Activated naive CD4-positive, alpha-beta T cell treated with anti-CD3 and anti-CD28 coated beads for 36 hours (primary cell): ENCODE measurements at places on chromosomes 5 and 9.

DNA sequence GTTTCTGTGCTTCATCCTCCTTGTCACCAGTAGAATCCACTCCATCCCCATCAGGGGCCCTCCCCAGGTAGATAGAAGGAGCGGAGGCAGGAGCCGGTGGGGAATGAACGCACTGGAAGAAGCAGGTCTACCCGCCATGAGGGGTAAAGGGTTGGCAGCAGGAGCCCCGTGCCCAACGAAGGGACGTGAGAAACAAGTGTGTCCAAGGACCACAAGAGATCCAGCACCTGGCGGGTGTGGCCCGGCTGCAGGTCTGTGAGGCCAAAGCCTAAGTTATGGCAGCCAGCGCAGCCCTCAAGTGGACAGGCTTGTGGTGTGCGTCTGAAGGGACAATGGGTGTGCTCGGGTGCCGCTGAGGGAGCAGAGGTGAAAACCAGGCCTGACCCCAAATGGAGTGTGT lies 94.3 kb downstream of the IRX2 start:
- DNase-seq: no peak

GRCh38 chr5:65418661-65419060 lies 63.1 kb downstream of the ADAMTS6 start:
- no peak for DNase-seq

DNA sequence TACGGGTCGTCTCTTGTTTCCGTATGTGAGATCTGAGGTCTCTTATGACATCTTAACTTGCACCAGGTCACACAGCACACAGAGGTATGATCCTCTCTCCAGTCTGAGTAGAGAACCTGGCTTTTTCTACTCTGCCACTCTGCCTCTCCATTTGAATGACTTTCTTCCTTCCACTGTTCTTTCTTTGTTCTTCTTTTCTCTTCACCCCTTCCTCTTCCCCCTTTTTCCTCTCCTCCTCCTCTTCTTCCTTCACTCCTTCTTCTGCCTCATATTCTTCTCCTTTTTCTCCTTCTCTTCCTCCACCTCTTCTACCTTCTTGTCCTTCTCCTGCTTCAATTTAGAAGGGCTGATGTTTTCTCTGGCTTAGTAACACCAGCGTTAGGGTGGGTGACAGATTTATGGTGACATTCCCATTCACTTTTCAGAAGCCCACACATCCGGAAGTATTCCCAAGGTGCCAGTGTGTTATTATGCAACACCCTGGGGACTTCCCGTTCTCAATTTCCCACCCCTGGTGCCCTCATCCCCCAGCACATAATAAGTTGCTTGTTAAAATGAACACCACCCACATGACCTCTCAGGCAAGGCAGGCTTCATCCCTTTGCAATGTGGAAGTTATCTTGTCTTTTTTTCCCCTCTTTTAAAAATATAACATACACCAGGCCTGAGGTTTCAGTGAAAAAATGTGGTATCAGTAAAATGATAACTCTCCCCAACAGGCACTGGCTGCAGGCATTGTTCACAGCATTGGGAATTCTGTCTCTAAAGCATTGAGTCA lies 122.0 kb downstream of the PAPPA start:
- DNase-seq: no peak

DNA sequence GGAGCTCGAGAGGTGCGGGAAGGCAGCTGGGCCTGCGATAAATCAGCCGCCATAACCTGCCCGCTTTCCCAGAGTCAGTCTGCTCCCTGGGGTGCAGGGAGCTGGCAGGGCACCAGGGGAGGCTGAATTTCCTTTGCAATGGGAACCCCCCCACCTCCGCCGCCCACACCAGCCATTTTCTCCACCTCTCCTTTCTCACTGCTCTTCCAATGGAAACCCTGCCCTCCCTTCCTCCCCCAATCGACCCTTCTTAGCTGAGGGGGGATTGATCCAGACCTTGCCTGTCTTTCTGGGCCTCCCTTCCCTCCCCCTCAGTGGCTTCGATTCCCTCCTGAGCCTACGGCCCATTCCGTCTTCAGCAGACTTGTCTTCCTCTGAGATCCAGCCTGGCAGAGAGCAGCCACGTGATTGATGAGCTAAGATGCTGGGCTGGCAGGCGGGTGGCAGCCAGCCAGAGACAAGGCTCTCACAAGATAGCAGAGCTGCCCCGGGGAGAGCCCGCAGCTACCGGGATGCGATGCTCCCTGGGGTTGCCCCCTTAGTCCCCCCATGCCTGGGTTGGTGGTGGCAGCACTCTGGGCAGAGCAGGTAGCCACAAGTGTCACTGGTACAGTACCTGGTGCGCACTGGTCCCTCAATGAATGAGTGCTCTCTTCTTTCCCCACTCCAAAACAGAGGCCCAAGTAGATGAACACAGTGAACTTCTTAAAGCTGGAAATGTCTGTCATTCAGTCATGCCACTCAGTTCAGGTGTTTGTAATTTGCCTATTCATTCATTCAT lies 53.7 kb upstream of the FABP6 start:
- DNase-seq: no peak

DNA sequence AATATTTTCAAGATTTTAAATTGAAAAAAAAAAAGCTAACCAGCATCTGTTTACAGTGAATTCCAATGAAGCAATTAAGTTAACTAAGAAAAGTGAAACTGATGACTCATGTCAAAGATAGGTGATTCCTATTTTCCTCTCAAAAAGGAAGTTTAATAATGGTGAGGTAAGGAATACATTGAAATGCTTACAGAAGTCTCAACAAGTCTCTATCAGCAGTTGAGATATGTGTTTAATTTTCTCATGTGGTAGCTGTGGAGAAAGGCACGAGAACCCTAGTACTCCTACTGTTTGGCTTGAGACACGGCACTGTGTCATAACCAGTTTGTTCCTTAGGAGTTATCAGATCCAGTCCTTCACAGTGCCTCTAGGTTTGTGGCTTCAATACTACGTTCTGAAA lies 114.5 kb downstream of the SLC25A46 start:
- DNase-seq: no peak

DNA sequence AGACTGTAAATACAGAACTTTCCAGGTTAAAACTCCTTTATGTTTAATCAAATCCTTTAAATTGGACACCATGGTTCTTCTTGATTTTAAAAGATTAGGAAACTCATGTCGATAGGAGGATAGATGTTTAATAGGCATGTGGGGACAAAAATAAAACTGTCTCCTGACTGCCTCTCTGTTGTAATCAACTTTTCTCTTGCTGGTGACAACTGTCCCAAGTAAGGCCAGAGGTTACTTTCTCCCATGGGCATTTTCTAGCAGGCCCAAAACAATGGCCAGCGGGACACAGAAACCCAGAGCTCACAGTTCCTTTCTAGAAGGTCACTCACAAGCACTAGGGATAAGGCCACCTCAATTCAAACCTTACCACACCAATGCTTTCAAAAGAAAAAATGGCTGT lies 14.5 kb downstream of the SLC36A2 start:
- DNase-seq: no peak

DNA sequence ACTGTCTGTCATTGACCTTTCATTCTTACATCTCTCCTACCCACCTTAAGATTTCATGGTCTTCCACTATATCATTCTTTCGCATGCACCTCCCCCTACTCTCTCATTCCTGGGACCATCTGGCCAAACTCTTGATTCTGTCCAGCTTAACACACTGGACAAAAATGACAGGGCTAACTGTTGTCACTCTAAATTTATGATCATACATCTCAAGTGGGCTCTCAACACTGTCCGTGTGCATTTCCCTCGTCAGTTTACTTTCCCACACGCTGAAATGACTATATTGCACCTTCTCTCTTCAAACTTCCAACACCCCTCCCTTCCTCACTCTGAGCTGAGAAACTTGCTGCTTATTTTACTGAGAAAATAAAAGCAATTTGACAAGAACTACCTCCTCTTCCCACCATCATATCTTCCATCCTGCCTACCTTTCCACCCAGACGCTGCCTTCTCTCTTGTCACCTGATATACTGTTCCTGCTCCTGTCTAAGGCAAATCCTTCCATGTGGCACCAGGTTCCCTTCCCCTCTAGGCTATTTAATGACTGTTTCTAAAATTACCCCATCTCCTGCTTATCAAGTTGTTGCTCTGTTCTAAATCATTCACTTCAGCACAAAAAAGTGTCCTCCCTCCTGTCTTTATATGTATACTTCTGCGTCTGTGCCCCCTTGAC lies 8.1 kb upstream of the KLF9 start:
- no peak for DNase-seq

GRCh38 chr5:32388432-32389129 lies 56.0 kb downstream of the ZFR start:
- DNase-seq: no peak

- DNase-seq: no peak
Measured at GRCh38 chr5:120872297-120872696, 408.2 kb downstream of the PRR16 start.

DNA sequence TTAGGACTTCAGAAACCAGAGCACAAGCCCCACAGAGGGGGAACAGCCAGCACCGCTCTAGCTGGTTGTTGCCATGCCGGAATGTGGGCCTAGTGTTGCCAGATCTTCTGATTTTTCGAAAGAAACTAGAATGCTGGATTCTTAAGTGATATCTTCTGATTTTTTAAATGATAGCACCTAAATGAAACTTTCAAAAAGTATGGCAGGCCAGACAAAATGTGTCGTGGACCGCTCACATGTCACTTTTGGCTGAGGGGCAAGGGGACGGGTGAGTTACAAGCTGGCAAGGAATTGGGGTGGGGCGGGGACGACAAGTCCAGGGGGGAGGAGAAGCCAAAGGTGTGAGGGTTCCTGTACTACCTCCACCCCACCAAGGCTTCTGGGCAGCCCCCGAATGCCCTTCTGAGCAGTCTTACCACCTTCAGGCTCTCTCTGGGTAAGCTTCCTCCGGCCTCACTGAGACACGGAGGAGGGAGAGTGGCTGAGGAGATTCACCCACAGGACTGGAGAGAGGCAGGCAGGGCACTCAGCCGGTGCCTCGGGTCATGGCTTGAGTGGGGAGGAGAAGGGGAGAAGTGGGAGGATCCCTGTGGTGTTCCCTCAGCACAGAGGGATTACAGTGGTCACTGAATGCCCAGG lies 10.3 kb downstream of the B4GALT7 start:
- no peak for DNase-seq

DNA sequence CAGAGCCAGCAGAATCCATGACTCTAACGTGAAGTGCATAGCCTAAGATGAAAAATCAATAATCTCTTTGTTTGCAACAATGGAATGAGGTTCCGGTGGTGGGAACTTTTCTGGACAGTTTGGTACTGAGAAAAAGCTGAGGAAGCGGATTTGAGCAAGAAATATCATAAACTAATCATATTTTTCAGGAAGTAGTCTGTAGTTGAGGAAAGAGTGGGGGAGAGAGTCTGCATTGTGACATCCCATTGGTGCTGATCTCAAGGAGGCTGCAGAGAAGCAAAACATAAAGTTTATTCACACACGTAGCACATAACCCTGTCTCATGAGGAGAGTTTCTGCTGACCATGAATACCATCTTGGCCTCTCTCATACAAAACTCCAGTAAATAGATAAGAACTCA lies 15.8 kb upstream of the FCHO2 start:
- no peak for DNase-seq

- no peak for DNase-seq
Measured at GRCh38 chr5:150211156-150212030, 21.5 kb downstream of the SLC6A7 start.

GRCh38 chr5:144882739-144883283 lies 712.1 kb downstream of the KCTD16 start:
- no peak for DNase-seq
